ENCODE measurements at places on chromosomes 3 and 15.

DNA sequence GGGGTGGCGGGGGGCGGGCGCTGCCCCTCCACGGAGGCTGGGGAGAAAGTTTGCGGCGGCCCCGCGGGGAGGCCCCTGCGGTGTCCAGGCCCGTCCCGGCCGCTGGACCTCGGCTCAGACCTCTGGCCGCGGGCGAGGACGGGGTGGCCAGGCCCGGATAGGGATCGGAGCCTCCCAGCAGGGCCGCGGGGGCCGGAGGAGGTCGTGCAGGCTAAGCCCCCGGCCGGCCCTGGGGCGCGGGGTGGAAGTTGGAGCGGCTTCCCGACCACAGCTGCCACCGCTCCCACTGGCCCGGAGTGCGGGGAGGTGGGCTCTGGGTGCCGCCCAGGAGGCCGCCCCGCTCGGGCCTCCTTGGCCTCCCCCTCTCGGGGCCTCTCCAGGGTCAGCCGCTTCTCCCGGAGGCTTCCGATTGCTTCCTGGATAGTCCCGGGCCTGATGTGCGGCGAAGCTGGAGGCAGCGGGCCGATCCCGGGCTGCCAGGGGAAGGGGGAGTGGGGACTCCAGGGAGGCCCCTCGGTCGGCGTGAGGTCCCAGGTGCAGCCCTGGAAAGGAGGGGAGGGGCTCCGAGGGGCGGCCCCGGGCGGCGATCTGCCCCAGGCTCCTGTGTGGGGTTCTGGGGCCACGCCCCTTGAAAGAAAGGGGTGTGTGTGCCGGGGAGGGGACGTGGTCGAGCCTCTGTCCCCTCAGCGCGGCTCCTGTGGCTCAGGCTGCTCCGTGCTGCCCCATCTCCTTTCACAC is 907 bp downstream of the PLXNA1 start:
- DNase-seq, result no peak

DNA sequence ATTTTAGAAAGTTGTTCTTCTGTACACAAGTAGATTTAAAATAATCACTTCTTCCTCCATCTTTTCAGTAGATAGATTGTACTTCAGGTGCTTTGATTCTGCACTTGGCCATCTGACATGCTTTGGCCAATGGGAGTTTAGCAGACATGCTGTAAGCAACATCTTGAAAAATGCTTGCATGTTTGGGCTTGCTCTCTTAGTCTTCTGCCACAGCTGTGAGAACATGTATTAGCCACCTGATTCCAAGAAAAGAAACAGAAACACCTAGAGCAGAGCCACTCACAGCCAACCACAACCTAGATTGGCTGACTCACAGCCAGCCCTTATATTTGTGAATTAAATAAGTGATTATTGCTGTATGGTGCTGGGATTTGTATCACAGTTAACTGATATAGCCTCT is 70.2 kb upstream of the GADL1 start:
- DNase-seq, result no peak

DNA sequence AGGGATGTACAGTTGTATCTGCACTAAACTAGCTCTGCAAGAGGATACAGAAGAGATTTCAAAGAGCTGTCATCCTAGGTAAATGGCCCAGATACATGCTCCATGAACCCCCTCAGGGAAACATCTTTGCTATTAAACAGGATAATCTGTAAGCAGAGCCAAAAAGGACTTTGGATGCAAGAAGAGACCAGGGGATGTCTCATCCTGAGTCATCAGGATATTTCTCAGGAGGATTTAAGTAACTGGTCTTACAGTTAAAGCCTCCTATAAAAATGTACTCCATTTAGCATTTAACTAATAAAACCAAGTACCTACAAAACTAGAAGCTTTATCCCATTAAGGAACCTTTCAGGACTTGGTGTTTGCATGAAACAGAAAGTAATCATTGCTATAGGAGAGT is 48.2 kb upstream of the PHLDB2 start:
- no peak for DNase-seq

DNA sequence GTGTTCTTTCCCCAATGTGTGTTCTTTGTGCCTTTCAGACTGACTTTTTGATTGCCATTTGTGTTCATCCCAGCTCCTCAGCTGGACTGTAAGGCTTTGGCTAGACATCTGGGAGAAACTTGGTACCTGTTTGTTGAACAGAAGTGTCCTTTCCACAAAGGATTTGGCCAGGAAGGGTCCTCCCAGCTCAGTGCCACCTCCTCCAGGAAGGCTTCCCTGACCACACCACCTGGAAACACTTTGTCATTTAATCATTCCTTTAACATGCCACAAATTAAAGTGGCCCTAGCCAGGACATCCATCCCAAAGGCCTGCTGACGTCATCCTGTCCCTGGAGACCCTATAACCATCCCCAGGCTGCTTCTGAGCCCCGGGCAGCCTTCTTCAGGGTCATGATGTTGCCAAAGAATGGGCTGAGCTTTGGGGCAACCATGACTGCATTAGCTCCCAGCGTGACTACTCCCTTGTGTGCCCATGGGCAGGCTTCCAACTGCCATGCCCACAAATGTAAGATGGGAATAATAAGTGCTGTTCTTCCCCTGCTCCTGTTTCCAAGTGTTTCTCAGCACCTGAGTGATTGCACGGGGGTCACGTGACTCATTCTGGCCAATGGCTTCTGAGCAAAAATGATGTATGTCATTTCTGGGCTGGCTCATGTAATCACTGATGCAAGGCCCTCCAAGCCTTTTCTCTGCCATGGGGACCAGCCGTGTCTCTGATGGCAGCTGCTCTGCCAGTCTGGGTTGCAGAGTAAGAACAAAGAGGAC is 112.5 kb upstream of the SMAD3 start:
- DNase-seq, result no peak

DNA sequence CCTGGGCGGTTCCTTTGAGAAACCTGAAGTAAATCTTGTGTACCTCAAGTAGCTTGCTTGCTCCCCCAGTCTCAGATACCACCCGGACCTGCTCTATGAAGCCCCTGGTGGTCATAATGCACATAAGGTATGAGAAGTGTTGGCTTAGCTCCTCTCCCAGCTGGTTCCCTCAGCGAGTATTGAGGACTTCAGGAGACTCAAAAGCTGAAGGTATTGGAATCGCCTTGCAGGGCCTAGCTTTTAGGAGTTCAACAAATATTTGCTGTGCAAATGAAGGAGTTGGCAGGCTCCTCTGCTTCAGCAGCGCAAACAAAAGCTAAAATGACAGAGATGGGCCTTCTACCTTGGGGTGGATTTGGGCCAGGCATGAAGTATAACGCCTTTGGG is 1.7 kb downstream of the CMTM8 start:
- DNase-seq, result no peak

DNA sequence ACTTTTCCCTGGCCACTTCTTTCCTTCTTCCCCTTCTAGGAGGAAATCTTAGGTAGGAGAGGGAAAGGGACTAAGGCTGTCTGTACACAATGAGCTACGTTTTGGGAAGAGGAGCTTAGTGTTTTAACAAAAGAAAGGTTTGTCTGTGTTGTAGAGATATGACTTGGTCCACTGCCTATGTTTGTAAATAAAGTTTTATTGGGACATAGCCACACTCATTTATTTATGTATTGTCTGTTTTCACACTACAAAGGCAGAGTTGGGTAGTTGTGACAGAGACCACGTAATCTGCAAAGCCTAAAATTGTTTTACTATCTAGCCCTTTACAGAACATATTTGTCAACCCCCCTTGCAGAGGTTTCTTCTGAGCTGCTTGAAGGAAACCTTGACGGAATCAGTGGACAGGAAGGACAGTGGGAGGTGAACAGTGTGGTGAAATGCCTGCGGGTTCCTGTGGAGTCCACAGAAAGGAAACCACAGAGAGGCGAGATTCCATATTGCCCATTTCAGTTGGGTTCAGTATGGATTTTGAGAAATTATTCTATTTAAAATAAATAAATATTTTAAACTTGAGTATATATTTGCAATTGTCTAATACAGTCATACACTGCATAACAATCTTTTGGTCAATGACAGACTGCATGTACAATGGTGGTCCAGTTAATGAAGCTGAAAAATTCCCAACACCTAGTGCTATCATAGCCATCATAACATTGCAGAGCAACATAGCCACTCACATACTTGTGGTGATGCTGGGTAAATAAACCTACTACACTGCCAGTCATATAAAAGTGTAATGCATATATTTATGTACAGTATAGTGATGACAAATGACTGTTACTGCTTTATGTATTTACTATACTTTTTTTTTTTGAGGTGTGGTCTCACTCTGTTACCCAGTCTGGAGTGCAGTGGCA is 157.9 kb upstream of the NUDT16 start:
- DNase-seq, result no peak

- no peak for DNase-seq
These were observed 104.4 kb downstream of the LRRK1 start for GRCh38 chr15:101023501-101024072.

All from Panc1 (cell line).